ENCODE measurements at places on chromosomes 16 and 17.
A peak's percentile ranks its signal among the peaks of the same experiment; 100 is the strongest.

DNA sequence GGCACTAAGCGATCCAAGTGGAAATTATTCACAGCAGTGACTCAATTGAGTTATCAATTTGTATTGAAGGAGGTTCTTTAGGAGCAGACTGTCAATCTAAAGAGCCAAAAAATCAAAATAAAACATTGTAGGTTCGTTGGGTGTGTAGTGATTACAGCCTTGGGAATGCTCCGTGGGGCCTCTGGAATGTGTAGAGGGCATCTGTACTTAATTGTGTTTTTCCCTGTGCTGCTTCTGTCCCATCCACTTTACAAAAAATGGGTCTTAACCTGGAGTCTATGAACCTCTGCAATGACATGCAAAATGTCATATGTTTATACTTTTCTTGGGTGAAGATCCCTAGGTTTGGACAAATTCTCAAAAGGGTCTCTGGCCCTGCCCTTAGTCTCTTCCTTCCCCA lies 215.1 kb downstream of the CCDC182 start:
- DNase-seq: no peak

DNA sequence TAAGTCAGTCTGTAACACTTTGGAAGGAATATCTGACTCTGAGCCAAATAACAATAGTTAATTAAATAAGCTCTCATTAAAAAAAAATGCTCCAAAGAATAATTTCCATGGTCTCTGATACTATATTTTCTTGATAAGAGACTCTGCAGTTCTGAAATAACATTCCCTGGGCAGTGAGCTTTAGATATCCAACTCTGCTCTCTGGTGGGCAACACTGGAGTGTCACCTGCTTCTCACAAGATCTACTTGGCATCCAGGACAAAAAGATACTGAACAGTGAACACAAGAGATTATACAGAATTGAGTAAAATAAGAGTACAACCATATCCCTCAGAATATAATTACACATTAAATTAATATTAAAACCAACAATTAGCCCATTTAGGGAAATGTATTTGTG lies 13.7 kb downstream of the BLMH start:
- DNase-seq: peak; percentile 13

DNA sequence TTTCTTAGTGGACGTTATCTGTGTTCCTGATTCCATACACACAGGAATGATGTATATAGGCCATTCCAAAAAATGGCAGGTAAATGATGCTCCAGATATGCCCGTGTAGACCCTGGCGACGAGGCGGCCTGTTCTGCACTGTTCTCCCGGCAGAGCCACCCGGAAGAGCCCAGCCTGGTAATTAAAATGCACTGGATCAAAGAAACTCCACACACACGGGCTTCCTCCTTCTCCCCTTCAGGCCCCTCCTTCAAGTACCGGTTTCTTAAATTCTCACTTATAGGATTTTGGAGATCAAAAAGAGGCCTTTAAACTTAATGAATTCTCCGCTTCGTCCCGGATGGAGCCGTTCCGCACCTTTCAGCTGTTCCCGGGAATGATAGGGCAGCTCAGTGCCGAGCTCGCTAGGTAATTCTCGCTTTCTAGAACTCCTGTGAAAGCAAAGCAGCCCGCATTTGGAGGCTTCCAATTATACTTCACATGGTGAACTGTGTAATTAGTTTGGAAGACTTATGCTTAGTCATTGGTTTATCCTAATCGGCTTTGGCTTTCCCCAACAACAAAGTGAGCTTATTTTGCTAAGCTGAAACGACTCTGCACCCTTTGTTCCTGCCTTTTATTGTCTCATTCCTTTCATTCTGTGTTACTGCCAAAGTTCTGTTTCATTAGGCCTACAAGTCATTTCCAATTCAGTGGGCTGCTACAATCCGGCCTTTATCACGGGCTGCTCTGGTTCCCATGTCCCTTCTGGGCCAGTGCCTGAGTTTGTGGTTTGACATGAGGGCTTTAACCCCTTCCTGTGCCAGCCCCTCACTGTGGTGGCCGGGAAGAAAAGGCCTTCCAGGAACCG lies 150.0 kb downstream of the MSI2 start:
- no peak for DNase-seq

GRCh38 chr16:22183901-22184614 lies 21.8 kb downstream of the SDR42E2 start:
- peak; percentile 51 for DNase-seq

GRCh38 chr16:70647441-70648359 lies 1.3 kb downstream of the IL34 start:
- DNase-seq: no peak

DNA sequence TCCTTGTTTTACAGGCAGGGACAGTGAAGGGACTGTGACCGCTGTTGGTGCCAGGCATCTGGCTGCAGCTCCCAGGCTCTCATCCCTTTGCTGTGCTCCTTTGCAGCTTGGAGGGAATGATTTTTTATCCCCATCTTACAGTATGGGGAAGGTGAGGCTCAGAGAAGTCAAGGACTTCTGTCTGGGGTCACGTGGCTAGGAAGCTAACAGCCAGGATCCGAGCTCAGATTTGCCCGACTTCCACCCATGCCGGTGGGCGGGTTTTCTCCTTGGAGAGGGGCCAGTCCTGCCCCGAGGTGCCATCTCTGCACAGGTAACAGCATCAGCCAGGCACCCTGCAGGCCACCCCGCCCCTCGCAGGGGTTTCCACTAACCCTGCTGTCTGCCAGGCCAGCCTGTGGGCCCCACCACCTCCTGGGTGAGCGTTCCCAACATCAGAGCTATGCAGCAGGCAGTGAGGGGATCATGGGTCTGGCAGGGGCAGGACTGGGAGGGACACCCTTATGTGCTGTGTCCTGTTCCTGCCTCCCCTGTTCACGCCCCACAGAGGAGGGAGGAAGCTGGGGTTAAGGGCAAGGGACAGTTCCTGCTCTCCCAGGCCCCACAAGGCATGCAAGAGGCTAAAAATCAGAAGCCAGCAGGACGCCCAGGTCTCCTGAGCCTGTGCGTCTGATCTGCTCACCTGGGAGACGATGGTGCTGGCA lies 25.4 kb downstream of the JPH3 start:
- DNase-seq: no peak

GRCh38 chr16:54923055-54923473 lies 7.6 kb upstream of the IRX5 start:
- no peak for DNase-seq

DNA sequence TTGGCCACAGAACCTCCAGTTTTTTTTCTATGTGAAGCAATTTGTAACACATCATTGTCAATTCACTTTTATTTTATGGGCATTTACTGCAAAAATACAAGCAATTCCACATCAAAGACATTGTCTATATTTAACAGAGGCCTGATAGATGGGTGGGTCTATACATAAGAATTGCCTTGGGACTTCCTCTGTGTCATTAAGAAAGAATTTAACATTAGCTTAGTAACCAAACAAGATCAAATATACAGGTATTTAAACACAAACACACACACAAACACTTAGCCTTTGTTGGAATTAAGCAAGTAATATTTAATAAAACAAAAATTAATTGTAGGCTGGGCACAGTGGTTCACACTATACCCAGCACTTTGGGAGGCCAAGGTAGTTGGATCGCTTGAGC lies 4.3 kb upstream of the PITPNC1 start:
- no peak for DNase-seq

DNA sequence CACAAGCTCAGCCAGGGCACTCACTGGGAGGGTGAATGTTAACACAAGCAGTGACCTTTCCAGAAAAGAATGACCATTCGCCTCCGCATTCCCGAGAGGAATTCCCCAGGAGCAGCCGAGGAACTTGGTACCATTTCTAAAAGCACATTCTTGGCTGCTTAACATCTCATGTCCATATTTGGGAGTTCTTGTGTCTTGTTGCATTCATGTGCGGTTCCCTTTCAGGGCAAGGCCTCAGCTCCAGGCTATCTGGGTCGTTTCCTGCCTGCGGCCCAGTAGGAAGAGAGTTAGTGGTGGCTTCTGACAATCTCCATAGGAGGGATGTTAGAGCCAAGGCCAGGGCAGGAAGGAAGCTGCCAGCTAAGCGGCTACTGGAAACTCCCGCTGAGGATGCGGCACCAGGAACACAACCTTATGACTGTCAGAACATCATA lies 27.8 kb upstream of the MEAK7 start:
- no peak for DNase-seq

DNA sequence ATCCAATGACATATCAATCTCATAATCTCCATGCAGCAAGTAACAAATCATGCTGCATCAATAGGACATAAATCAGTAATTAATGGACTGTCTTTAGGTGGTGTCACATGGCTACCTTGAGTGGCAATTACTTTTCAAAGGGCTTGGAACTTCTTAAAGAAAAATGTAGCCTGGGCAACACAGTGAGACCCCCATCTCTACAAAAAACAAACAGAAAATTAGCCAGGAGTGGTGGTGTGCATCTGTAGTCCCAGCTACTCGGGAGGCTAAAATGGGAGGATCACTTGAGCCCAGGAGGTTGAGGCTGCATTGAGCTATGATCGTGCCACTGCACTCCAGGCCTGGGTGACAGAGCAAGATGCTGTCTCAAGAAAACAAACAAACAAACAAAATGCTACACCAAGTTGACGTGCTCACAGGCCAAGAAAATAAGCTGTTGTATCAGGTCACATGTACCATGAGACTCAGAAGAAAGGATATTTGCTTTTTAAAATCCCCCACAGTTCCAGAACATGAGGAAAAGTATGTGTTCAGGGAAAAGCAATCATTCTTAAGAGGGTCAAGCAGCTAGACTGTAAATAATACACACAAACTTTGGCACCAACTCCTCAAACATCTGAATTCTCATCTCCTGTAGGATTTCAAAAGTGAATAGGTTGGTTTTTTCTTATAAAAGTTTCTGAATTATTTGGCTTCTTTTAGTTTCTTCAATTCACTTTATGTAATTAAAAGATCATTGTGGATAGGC lies 23.8 kb upstream of the ERN1 start:
- no peak for DNase-seq

All from HEK293T (cell line).